ENCODE measurements at places on chromosomes 2 and 18.

DNA sequence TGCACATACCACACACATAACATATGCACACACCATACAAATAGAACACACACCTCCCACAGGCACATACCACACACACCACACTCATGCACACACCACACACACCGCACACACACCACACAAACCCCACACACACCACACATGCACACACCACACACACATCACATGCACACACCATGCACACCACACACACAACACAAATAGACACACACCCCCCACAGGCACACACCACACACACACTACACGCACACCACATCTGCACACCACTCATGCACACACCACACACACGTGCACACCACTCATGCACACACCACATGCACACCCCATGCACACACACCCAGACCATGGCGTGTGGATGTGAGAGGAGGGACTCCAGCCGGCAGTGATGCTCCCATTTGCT, 161.7 kb upstream of the TPO start:
- no peak for DNase-seq

DNA sequence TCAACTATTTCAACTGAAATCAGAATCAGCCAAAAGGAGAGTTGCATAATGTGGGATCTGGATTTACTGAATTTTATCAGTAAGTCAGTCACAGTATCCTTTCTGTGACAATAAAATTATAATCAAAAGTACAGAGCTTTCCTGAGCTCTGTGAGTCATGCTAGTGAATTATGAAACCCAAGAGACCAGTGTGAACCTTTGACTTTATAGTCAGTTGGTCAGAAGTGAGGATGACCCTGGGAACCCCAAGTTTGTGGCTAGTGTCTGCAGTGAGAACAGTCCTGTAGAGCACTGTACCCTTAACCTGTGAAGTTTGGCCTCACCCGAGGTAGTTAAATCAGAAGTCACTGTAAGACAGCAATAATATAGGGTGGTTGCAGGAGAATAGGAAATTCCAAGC, 381.7 kb downstream of the CDH19 start:
- DNase-seq: no peak

GRCh38 chr2:164182116-164182627, 439.1 kb downstream of the GRB14 start:
- DNase-seq: no peak

GRCh38 chr2:118978064-118978463, 36.1 kb downstream of the MARCO start:
- DNase-seq: no peak

GRCh38 chr2:19881221-19881907, 20.4 kb downstream of the TTC32 start:
- DNase-seq: no peak

DNA sequence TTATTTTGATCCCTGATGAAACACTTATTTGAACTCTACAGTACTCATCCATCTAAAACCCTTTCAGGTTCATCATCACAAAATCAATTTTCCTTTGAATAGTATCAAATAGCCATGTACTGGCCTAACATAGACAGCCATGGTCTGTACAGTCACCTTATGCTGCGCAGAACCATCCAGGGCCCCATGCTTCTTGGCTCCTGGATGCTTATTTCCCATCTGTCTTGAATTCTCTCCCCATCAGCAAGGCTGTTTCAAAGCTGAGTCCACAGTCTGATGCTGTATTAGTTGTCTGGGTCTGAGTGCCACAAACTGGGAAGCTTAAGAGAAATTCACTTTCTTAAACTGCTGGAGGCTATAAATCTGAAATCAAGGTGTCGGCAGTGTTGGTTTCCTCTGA, 290.2 kb downstream of the OSR1 start:
- DNase-seq: no peak

DNA sequence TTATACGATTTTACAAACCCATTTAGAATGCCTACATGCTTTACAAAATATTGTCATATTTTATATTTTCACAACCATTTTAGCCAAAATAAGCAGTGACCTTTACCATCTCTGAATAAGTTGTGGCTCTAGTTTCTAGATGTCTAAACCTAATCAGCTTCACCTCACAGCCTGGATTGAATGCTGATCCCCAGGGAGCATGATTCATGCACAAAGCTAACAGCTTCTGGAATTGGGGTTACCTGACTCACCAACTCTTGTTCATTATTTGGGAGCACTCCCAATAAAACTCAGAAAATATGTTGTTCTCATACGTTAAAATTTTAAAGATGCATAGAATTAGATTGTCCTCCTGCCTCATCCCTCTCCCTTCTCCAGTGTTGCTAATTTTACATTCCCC, 611.7 kb upstream of the NETO1 start:
- DNase-seq: no peak

GRCh38 chr2:162149940-162150339, 2.1 kb downstream of the GCG start:
- no peak for DNase-seq

- no peak for DNase-seq
Observed at GRCh38 chr2:25309402-25309801, 32.3 kb downstream of the DNMT3A start.

DNA sequence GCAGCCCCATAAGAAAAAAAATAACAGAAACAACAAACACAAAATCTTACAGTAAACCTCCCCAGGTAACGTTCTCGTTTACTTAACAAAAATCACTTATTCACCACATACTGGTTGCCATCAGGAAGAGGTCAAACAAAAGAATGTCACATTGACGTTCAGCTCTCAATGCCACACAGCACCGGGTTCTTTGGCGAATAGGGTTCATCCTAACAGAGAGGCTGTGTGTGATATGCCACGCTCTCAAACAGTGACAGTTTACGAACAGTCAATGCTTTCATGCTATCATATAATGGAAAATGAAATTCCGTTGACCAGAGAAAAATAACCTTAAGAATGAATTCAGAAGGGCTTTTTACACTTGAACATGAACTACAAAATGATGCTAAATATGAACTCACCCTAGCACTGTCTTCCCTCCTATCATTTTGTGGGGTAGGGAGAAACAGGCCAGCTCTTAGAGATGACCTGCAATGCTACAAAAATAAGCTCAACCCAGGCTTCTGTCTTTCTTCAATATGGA, 2.0 kb downstream of the TMEM163 start:
- no peak for DNase-seq

DNA sequence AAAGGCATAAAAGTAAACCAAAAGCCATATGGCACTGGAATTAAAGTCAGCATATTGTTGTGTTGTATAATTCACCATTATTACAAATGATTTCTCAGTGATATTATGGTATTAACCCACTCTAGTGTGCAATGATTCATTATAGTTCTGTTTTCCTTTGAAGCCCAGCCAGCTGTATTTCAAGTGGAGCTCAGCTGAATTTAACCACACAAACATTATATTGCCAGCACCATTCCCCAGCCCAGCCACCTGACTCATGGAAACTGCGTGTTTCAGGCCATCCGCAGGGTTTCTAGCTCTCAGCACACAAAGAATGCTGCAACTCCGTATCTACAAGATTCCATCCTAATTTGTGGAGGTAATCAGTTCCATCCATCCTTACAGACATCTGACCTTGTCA, 166.8 kb upstream of the CHAC2 start:
- DNase-seq: peak; percentile 10

- no peak for DNase-seq
Observed at GRCh38 chr2:151171186-151171585, 90.5 kb downstream of the RBM43 start.

GRCh38 chr2:55052129-55053061, 2.1 kb upstream of the RTN4 start:
- DNase-seq: peak; percentile 66

DNA sequence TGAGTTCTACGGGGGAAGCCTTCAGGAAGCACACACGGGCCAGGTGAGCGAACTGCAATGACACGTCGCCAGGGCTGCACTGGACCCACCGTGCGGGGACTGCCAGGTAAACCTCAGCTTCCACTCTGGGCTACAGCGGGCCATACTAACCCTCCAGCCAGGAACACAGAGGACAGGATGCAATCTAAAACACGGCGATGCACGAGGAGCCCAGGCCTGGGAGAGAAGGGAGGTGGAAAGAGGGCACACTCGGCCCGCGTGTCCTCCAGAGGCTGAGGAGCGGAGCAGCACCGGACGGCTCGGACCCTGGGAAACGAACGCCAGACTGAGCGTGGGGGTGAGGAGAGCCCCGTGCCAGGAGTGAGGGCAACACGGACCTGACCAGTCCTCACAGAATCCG, 69.3 kb downstream of the HDAC4 start:
- no peak for DNase-seq

DNA sequence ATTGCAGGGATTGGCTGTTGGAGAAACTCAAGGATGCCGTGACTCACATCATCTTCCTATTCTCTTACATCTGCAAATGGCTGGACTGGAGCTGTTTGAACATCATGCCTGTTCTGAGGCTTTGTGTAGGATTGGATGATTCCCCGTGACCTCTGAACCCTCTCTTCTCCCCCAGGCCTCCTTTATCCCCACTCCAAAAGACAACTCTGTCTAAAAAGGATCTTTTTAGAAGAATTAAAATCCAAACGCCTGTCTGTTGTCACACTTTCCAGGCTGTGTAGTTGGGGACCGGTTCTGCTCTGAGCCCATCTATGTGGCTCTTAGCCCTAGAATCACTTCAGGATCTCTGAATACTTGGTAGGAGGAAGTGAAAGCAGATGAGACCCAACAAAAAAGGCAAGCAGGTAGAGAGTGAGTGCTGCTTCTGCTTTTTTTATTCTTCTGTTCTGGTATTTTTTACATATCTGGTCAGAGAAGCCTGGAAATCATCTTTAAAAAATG, 565 bp downstream of the SP140 start:
- no peak for DNase-seq

DNA sequence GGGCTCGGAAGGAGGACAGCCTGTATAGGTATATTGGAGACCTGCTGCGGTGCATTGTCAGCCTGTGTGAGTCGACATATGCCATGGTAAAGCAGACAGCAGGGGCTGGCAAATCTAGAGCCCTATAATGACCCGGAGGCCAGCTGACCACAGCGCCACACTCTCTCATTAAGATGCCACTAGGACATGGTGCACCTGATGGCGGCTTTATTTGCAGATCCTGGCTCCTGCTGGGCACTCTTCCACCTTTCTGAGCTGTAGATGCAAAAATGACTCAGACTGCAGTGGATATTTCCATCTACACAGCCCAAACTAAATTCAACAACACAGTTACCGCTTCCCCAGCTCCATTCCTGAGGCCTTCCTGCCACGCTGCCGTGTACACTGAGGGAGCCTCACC, 389.9 kb downstream of the TNS1 start:
- DNase-seq: no peak

DNA sequence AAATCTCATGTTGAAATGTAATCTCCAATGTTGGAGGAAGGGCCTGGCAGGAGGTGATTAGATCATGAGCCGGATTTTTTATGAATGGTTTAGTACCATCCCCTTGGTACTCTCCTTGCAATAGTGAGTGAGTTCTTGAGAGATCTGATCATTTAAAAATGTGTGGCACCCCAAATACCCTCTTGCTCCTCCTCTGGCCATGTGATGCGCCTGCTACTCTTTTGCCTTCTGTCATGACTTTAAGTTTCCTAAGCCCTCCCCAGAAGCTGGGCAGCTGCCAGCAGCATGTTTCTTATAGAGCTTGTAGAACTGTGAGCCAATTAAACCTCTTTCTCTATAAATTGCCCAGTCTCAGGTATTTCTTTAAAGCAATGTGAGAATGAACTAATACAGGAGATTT, 72.6 kb upstream of the FIGN start:
- DNase-seq: no peak

DNA sequence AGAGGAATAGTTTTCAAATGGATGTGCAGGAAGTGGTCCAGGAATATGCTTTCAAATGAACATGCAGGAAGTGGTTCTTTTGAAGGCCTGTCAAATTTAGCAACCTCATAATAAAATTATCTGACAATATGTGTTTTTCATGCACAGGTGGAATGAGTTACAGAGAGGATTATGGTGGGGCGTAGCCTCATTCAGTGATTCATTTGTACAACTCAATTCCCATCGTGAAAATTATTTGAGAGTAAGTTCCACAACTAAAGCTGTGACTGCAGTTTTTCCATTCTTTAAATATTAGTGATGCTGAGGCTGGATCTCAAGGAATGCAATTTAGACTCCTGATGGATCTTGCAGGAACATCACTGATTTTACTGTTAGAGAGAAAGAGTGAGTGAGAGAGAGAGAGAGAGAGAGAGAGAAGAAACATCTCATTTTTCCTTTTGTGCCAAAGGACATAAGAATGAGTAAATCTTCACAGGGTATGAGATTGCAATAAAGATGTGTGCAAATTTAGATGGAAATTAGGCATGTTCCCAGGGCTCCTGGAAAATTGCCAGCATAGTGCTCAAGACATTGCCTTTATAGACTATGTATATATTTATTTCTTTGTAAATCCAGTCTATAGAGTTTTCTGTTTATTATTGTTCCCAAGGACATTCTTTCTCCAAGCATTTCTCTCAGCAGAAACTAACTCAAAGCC, 394.9 kb upstream of the ZEB2 start:
- no peak for DNase-seq

DNA sequence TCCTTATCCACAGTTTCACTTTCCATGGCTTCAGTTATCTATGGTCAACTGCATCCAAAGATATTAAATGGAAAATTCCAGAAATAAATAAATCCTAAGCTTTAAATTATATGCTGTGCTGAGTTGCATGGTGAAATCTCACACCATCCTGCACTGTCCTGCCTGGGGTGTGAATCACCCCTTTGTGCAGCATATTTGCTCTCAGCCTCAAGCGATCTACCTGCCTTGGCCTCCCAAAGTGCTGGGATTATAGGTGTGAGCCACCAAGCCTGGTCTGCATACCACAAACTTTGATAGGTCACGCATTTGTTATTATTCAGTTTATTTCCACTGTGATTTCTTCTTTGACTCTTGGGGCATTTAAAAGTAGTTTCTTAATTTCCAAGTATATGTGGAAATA, 117.2 kb downstream of the SPIRE1 start:
- DNase-seq: no peak

- no peak for DNase-seq
Observed at GRCh38 chr2:232352511-232353091, 25.9 kb upstream of the ALPP start.

DNA sequence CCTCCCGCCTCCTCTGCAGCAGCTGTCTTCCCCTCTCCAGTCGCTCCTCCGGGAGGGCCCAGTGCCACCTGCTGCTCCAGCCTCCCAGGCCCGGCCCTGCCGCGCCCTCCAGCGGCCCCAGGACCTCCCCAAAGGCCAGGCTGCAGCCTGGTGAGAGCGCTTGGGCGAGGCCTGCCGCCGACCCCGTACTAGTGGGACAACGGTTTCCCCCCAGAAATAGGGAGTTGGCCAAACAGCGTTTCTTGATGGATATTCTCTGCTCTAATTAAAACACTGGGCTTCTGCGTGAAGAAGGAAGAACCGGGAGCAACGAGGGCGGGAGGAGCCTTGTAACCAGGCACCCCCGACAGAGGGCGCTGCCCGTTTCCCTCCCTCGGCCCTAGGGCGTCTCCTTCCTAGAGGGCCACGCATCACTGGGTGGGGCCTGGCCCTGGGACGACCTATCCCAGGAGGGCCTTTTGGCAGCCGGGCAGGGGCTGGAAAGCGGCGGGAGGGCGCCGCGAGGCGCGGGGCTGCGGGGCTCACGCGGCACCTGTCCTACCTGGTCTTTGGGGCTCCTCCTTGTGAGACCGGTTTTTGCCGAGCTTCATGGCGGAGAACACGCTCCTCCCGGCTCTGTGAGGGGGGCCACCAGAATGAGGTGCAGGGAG, 25.4 kb upstream of the OTOF start:
- DNase-seq: peak; percentile 34
